ENCODE measurements at places on chromosomes 6 and 20.

GRCh38 chr6:21840428-21840827 lies 246.9 kb downstream of the SOX4 start:
- no peak for DNase-seq

- no peak for DNase-seq
Observed at GRCh38 chr6:17552861-17553260, 47.2 kb upstream of the FAM8A1 start.

DNA sequence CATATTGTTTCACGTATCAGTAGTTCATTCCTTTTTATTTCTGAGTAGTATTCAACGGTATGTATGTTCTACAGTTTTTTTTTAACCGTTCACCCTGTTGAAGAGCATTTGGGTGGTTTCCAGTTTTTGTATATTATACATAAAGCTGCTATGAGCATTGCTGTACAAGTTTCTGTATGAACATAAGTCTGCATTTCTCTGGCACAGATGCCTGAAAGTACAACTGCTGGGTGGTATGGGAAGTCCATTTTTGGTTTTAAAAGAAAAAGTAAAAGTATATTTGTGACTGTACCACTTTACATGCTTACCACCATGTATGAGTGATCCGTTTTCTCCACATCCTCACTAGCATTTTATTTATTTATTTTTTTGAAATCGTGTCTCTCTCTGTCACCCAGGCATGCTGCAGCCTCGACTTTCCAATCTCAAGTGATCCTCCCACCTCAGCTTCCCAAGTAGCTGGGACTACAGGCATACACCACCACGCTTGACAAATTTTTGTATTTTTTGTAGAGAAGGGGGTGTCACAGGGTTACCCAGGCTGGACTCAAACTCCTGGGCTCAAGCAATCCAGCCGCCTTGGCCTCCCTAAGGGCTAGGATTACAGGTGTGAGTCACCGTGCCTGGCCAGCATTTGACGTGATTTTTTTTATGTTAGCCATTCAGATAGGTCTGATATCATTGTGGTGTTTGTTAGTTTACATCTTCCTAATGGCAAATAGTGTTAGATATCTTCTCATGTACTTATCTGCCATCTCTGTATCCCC lies 11.0 kb upstream of the SIM1 start:
- no peak for DNase-seq

- DNase-seq = no peak
Observed at GRCh38 chr6:150316936-150317335, 51.9 kb upstream of the IYD start.

- no peak for DNase-seq
Observed at GRCh38 chr20:16576219-16576618, 3.0 kb upstream of the KIF16B start.

DNA sequence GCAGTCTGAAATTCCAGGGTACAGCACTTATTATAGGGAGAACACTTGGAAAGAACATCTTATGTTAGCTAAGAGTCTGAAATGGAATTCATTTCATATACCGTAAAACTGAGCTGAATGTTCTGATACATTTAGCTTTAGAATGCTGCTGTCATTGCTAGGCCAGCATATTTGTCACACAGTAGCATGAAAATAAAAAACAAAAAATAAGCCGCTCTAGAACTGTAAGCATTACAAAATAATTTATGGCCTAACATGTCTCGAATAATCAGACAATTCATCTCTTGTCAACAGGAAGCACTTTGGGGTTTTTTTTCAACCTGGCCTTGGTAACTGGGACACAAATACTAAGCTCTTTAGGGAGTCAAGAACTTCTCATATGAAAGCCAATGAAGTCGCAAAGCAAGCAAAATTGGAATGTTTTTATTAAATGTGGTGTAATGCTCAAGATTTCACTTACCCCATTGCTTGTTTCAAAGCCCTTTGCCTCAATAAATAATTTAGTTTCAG lies 115.7 kb downstream of the PHACTR1 start:
- no peak for DNase-seq

DNA sequence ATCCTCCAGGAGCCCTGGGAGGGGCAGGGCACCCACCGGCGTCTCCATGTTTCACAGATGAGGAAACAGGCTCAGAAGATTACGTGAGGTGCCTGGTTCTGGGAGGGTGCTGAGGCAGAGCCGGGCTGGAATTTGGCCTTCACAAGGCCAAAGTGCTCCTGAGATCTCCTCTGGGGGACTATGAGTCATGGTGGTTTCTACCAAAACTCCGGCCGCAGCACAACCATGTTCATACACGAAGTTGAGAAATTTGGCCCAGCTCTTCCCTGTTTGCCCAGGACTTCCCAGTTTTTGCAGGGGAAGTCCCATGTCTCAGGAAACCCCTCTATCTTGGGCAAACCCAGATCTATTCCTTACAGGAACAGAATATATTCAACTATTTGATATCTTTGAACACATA lies 172.9 kb upstream of the CDYL start:
- DNase-seq = no peak

- no peak for DNase-seq
Observed at GRCh38 chr6:84926189-84927155, 162.1 kb upstream of the TBX18 start.

GRCh38 chr20:93641-94040 lies 6.2 kb downstream of the DEFB125 start:
- DNase-seq = no peak

DNA sequence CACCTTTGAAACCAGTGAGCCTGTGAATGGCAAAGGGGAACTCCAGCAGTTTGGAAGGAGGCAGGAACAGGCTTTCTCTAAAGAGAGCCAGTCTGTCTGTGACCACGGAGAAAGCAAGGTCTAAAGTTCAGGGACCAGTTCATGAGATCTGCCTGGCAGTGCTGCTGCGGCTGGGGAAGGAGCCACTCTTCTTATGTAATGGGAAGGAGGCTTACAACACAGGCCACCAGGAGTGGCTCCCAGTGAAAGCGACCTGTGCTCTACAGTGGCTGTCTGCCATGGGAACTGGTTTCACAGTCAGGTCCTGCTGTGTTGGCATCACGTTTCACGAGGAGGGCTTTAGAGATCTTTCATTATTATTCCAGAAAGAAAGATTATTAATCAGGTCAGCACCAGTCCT lies 291.9 kb upstream of the PRDM1 start:
- DNase-seq = no peak

DNA sequence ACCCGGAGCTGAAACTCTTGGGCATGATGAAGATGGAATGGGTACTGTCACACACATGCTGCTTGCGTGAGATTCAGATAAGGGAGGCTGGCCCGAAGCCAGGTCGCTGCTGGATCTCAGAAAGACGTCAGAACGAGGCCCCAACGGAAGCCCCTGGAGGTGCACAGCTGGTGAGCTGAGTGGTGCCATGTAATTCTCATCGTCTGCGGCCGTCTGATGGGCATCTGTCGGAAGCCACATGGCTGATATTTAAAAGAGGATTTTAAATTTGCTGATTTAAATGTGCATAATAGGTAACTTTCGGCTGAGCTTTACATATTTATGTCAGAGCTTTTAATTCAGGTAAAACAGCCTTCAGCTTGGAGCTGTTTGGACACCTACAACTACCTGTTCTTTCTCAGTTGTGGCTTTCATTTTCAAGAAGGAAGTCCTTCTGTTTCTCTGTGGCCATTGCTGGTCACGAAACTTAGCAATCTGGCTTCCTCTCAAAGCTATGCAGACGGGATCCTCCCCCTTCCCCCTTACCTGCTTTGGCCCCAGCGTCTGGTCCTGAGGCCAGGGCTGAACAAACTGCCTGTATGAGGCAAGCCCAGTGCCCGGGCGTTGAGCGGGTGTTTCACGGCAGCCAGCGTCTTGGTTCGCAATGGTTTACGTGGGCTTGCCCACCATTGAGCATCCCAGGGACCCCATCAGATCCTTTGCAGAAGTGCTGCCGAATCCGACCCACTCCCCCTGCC lies 9.2 kb downstream of the SLCO4A1 start:
- no peak for DNase-seq

Measured in GM04504 (cell line).